ENCODE measurements at places on chromosomes 1 and 21.

DNA sequence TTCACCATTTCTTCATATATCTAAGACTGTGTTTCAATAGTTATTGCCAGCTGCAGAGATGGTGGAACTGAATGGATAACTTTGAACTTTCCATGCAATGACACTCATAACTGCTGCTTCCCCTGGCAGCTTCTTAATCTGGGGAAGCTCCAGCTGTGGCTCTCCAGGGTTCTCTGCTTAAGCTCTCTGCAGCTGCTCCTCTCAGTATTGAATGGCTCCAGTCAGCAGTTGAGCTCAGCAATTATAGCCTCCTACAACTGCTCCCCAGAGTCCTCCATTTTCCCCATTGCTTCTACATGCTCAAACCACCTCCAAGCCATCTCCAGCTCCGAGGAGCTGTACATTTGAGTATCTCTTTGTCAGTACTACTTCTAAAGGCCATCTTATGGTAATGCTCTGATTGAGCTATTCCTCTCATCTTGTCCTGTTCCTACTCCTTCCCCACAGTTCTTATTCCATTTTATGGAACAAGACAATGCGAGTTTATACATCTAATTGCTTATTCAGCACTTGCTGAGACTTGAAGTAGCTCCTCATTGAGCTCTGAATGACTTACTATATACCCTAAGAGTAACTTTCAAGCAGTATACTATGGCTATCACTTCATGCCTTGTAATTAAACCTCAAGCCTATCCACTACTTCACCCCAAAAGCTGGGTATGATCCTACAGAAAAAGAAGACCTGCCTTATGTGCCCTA is 362.4 kb downstream of the NEGR1 start:
- DNase-seq = no peak

DNA sequence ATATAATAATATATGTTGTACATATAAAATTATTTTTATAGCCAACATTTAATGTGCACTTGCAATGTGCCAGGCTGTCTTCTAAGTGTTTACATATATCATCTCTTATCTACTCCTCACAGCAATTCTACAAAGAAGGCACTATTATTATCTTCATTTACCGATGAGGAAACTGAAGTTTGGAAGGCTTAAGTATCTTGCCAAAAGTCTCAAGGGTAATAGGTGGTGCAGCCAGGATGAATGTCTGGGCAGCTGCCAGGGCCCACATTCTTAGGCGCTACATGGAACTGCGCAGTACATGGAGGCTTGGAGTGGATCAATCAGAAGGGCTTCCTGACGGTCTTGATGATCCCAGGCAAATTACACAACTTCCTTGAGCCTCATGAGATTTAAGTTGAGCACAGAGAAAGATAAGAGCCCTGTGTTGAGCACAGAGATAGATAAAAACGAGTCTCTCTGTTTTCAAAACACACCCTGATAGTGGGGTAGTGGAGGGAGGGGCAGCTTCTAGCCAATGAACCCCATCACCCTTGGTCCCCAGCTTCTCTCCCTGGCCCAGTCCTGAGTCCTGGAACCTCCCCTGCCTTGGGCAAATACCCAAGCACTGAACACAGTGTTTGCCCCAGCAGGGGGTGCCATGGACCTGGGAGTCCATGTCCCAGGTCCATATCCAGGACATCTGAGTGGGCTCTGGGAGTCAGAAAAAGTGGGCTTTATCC is 9.2 kb downstream of the POU3F1 start:
- no peak for DNase-seq

GRCh38 chr1:50978852-50979781 is 9.1 kb downstream of the CDKN2C start:
- DNase-seq = no peak

DNA sequence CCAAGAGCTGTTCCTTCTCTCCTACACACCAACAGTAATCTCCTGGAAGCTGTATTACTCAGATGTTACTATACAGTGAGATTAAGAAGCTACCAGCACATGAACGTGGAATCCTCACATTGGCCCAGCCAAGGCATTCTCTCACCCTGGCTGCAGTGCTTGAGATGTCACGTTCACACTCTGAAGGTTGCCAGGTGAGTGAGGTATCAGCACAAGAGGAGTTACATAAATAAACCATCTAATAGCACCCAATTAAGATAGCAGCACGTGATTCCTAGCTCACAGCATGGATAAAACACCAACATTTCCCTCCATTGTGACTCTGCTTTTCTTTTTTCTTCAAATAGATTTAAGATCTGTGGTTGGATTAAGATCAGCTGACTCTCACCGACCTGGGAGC is 182.8 kb downstream of the PLPP3 start:
- no peak for DNase-seq

- DNase-seq = no peak
Measured at GRCh38 chr1:69657971-69658370, 90.2 kb downstream of the LRRC7 start.

DNA sequence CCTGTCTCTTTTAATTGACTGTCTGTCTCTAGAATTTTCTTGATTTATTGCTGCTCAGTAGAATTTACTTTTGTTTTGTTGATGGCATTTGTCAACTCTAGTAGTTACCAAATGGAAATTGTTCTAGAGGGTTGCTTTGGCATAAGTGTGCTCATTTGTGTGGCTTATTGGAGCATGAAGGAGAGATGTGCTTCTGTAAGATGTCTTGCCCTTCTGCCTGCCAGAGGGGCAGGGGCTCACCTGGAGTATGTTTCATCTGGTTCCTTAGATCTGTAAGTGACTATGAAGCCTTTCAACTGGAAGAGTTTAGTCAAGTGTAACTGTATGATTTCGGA is 345.5 kb downstream of the DISC1 start:
- DNase-seq = no peak

DNA sequence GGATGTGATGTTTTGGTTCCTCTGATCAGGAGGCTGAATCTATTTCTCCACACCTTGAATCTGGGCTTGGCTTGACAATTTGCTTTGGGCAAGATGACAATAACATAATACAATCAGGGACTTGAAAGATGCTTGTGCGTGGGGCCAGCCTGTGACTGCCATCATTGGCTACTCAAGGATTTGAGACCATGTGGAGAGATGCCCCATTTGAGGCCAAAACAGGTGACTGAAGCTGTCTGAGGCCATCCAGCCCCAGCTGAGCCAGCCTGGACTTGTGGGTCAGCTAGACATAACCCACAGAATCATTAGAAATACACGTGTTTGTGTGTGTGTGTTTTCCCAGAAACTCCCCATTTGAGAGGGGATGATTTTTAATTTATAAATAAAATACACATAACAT is 421.5 kb downstream of the PTPRU start:
- no peak for DNase-seq

DNA sequence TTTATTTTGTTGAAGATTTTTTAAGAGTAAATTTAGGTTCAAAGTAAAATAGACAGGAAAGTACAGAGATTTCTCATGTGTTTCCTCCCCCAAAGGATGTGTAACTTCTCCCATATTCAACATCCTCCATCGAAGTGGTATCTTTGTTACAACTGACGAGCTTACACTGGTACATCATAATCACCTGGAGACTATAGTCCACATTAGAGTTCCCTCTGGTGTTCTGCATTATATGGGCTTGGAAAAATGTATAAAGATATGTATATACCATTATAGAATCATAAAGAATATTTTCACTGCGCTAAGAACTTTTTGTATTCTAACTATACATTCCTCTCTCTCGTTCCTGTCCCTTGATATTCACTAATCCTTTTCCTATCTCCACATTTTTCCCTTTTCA is 203.7 kb downstream of the AMY1C start:
- no peak for DNase-seq

DNA sequence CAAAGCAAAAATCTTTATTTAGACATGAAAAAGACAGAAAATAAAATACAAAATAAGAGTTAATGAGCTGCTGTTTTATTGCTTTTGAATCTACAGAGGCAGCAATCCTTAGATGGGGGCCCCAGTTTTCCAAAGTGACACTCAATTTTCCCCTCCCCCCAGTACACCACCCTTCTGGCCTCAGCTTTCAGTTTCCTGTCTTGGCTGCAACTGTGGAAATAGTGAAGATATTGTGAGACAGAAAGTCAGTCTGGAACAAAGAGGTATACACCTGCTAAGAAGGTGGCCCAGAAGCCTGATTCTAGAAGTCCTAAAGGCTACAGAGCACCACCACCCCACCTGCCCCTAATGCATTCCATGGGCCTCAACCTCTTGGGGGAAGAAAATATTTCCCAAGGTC is 1.1 kb upstream of the MTMR11 start:
- no peak for DNase-seq

GRCh38 chr1:34806396-34806795 is 13.6 kb downstream of the GJA4 start:
- no peak for DNase-seq

- no peak for DNase-seq
Measured at GRCh38 chr1:186636786-186637185, 43.4 kb downstream of the PTGS2 start.

DNA sequence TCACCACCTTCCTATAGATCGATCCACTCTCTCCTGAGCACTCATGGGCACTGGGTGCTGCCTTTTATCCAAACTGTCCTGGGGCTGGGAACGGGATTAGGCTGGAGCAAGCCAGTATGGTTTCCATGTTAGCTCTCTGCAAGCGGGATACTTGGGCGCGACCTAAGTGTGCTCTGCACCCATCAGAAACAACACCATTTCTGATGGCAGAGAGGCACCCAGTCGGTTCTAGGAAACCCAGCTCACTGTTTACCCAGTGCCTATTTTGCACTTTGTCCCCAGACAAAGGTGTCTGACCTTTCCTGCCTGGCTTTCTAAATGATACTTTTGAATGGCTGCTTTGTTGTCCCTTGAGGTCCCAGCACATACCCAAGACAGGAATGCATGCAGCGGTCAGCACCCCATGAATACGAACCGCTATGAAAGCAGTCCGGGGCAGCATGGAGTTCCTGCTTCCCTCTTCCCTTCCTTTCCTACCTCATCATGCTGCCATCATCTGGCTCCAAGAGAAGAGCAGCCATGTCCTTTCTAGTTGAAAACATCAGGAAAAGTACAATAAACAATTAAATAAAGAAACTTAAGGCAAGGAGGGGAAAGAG is 83.9 kb downstream of the TRABD2B start:
- no peak for DNase-seq

- no peak for DNase-seq
Measured at GRCh38 chr1:172970186-172970585, 80.6 kb downstream of the TNFSF18 start.
